SW 1271 (cell line): ENCODE measurements at places on chromosomes 1 and 21.
A peak's percentile ranks its signal among the peaks of the same experiment; 100 is the strongest.

GRCh38 chr1:232280910-232281309 lies 349.0 kb downstream of the SIPA1L2 start:
- no peak for DNase-seq

- no peak for DNase-seq
Measured at GRCh38 chr21:7933923-7934322, 2587.5 kb upstream of the TPTE start.

- DNase-seq, result no peak
Measured at GRCh38 chr1:245298781-245299180, 144.0 kb downstream of the KIF26B start.

DNA sequence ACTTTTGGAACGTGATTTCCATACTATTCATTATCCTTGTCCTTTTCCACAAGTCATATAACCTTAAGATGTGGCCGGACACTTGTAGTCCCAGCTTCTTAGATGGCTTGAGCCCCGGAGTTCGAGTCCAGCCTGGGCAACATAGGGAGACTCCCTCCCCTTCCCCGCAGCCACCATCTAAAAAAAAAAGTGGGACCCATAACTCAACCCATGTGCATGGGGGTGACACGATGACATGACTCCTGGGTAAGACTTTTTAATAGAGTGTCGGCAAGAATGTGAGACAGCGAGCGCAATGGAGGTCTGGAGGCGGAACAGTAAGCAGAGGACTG lies 25.7 kb downstream of the MIA3 start:
- DNase-seq, result no peak

DNA sequence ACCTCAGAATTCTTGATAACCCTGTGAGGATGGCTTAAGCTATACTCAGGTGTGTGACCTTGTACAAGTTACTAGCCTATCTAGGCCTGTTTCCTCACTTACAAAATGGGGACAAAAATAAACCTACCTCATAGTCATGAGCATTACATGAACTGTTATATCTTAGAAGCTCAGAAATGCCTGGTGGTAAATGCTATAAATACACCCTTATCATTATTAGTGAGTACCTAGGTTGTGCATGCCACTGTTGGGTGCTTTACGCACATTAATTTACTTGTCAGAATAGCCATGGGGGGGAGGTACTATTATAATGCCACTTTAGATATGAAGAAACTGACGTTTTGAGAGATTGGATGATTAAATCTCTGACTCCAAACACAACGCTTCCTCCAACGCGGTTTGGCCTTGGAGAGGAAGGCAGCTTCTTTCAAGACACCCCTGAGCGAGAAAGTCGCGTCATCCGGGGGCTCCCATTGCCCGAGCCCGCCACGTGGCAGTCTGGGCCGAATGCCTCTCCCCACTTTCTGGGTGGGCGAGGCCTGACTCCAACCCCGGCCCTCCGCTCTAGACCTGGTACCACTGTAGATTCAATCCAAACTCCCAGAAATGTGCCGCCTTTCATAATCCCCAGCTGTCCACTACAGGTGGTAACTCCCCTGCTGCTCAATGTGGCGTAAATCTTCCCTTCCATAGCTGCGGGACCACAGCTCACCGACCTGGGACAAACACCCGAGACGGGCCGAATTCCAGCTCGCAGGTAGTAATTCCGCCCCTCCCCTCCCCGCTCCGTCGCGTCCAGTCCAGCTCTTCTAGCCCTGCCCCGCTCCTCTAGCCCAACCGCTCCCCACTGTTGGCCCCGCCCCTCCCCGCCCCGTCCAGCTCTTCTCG lies 771 bp upstream of the RAD54L start:
- DNase-seq, result peak; percentile 19

- no peak for DNase-seq
Measured at GRCh38 chr1:6409053-6409452, 10.7 kb downstream of the HES2 start.

GRCh38 chr1:201036188-201036842 lies 12.8 kb upstream of the KIF21B start:
- no peak for DNase-seq

DNA sequence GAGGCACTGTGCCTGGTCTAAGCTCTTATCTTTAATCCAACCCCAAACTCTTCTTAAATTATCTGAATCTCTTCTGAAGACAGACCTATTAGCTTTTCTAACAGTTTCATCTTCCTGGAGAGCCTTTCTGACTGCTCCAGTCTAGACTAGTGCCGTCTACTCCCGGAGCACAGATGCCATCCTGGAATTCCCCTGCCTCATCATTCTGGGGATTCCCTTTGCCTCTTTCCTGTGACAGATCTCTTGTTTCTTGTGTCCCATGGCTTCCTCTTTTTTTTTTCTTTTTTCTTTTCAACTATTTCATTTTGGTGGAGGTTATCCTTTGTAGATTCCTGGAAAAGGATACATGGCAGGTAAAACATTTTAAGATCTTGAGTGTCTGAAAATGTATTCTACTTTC lies 11.7 kb downstream of the SEMA4A start:
- DNase-seq, result no peak

DNA sequence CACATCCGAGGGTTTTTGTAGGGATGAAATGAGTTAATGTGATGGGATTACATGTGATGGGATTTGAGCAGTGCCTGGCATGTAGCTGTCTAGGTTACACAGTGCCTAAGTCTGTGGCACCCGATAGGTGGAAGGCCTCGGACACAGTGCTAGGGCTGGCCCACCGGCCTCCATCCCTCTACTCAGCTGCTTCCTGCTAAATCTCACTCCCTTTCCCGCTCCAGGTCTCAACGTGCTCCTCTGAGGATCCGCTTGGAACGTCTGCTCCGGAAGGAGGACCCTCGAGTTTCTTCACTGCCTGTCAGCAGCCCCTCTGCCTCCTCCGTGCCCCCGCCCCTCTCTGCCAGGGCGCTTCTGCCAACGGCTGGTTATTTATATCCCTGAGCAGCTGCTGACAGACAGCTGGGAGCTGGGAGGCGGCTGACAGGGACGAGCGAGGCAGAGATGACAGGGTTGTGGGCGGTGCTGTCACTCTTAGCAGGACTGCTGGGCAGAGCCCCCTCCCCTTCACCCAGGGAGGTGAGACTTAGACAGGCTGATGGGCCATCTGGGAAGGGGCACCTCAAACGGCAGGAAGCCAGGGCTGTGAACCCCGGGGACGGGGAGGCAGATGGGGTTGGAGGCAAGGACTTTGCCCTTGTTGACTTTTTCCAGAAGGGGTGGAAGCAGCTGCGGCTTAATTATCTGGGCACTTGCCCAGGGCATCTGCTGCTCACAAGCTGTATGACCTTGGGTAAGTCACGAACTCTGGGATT lies 26.6 kb upstream of the LRRN2 start:
- DNase-seq, result no peak

GRCh38 chr1:68516066-68516465 lies 19.2 kb upstream of the DEPDC1 start:
- no peak for DNase-seq

- no peak for DNase-seq
Measured at GRCh38 chr1:39224295-39224829, 19.9 kb downstream of the MACF1 start.

GRCh38 chr1:202014915-202015661 lies 4.7 kb downstream of the ELF3 start:
- no peak for DNase-seq

DNA sequence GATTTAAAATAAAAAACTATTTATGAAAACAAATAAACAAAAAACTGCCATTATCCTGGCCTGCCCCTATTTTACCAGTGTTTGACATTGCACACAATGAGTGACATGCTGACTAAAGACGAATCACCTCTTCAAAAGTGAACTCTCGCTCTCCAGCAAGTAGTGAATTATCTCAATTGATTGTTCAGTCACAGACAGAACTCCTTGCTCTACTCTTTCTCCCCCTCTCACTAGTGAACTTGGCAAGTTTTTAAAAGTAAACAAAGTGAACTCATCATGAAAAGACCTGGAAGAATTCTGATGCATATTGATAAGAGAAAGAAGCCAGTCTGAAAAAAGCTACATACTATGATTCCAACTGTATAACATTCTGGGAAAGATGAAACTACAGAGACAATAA lies 4.7 kb upstream of the C1orf52 start:
- DNase-seq, result no peak

DNA sequence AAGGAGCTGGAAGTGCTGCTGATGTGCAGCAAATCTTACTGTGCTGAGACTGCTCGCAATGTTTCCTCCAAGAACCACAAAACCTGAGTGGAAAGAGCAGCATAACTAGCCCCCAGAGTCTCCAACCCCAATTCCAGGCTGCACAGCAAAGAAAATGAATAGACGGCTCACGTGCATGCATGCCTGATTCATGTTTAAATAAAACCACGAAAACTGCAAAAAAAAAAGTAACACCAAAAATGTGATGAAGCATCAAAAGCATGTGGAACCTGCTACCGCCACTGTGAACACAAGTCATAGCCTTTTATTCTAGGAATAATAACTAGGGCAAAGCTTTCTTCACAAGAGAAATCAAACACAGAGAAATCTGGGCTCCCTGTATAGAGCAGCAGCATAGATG lies 9.6 kb upstream of the TRNP1 start:
- no peak for DNase-seq
